Adrenal gland (tissue), 19 donors: ENCODE measurements at places on chromosomes 2 and 18.
A peak's percentile ranks its signal among the peaks of the same experiment; 100 is the strongest.

DNA sequence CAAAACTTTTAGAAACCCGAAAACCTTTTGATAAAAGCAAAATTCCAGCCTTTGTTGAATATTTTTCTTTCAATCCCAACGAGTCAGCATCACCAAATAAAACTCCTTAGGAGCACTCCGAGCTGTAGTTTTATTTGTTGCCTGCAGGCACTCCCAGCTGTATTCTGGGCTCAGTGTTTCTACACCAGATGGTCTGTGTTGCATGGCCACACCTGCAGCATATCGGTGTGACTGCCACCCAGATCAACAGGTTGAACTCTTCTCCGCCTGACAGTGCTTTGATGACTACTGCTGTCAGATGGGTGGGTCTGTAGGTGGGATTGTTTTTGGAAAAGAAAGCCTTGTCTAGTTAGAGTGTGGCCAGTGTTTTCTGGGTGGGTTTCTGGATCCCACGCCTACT is 32.7 kb downstream of the APCDD1 start:
- no peak for DNase-seq

DNA sequence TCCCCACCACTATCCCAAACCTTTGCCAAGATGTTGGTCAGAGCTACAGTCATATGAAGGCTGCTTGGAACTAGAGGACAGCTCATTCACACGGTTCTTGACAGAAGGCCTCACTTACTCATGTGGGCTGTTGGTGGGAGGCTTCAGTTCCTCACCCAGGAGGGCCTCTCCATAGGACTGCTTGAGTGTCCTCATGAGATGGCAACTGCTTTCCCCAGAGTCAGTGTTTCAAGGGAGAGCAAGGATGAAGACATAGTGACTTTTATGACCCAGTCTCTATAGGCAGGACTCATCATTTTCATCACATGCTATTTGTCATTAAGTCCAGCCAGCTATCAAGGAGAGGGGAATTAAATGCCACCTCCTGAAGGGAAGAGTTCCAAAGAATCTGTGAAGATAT is 33.4 kb upstream of the OLA1 start:
- DNase-seq, result no peak

GRCh38 chr2:215269397-215270117 is 42.3 kb upstream of the ATIC start:
- peak; percentile 76 for DNase-seq

DNA sequence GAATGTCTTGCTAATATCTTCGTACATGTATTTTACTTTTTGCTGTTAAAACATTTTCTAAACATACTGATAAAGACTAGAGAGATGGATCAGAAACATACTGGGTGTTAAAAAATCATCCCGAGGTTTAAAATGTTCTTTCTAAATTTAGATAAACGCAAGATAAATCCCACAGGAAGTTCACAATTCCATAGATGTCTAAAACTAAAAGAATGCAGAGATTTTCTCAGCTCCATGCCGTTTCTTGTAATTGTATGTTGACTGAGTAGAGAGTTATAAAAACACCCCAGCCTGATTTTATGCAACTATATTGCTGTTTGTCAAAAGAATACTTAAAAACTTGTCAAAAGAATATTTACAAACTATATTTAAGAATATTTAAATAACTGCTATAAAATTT is 455.7 kb downstream of the ARHGAP15 start:
- DNase-seq, result no peak

DNA sequence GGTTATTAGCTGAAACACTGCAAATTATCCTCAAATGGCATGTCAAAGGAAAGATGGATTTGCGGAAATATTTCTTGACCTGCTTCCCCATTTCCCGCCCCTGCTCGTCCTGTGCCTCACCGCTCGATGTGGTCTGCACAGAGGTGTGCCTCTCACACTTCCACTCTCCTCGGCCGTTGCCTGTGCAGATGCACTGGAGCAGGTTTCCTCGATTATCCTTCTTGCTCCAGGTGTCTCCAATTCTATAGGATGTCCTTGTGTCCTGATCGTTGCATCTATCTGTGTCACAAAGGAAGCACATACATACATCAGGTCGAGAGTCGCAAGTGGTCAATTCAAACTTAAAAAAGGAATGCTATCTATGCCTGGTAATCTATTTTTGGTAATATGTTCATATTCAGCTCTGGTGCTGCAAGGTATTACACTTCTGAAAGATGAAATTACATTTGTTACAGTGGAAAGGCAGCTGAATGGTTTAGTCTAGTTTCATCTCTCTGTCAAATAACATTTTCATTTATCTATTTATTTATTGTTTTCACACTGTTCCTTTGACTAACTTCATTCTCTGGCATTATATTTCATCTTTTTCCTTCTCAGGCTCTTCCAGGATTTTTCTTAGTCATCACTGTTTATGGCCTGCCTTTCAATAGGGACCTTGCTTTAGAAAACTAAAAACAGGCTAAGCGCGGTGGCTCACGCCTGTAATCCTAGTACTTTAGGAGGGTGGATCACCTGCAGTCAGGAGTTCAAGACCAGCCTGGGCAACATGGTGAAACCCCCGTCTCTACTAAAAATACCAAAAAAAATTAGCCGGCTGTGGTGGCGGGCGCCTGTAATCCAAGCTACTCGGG is 7.6 kb downstream of the FN1 start:
- no peak for DNase-seq

DNA sequence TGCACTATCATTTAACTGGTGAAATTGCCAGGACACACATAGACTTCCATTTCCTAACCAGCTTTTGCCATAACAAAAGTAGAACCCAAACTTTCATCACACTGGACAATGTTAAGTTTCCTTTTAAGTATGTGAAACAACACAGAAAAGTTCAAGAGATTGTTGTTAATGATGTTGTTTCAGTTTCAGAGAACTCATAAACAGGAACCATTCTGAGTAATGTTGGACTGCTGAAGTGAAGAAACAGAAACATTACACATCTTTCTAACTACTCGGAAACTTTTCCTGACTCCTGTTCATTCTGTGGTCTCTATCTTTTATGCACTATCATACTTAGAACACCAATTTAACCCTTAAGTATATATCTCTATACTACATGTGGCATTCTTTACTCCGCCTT is 179.2 kb downstream of the RIT2 start:
- DNase-seq, result no peak

DNA sequence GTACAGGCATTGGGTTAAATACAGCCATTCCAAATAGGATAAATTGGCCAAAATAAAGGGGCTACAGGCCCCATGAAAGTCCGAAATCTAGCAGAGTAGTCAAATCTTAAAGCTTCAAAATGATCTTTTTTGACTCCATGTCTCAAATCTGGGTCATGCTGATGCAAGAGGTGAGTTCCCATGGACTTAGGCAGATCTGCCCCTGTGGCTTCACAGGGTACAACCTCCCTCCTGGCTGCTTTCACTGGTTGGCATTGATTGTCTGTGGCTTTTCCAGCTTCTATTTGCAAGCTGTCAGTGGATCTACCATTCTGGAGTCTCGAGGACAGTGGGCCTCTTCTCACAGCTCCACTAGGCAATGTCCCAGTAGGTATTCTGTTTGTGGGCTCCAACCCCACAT is 56.1 kb downstream of the CCDC141 start:
- DNase-seq, result no peak

GRCh38 chr2:95296011-95296410 is 1.1 kb upstream of the KCNIP3 start:
- no peak for DNase-seq

DNA sequence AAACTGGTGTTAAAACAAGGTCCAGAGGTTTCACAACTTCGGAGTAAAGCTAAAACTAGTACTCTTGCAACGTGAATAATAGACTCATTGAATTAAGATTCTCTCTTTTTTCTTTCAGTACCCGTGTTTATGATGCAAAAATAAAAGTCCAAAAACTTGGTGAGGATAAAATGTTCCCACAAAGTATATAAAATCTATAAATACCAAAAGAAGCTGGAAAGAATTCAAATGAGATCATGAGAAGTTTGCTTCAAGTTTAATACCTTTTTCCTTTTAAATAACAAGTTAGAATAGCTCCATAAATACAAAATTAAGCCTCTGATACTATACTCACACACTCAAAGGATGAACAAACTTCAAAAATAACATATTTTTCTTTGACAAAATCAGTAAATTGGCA is 34.0 kb downstream of the METTL4 start:
- DNase-seq, result no peak

DNA sequence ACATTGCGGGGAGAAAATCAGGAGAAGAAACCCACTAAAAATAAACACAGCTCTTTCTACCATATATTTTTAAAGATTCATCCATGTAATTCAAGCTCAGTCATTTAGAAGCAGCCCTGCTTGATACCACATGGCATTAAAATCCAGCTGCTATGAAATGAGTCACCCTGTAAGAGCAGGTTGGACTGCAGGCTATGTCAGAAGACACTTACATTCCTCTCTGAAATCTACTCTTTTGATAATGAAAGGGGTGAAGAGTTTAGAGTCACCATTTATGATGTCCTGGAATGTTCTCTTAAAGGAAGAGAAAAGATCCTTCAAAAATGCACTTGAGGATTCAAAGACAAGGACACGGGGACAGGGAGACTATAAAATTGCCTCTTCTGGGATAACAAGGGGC is 100.6 kb upstream of the APCDD1 start:
- DNase-seq, result no peak

- no peak for DNase-seq
Measured at GRCh38 chr2:131093696-131094462, 619 bp upstream of the FAM168B start.

- DNase-seq, result no peak
Measured at GRCh38 chr18:68797871-68798270, at the start of gene CCDC102B. CCDC102B (plus strand) TSS chr18:68798080; CDS start chr18:68836764, 38,684 bp downstream.

GRCh38 chr2:133569286-133569830 is 1.1 kb upstream of the NCKAP5 start:
- no peak for DNase-seq

GRCh38 chr2:152297715-152298114 is 37.3 kb upstream of the FMNL2 start:
- DNase-seq, result no peak

DNA sequence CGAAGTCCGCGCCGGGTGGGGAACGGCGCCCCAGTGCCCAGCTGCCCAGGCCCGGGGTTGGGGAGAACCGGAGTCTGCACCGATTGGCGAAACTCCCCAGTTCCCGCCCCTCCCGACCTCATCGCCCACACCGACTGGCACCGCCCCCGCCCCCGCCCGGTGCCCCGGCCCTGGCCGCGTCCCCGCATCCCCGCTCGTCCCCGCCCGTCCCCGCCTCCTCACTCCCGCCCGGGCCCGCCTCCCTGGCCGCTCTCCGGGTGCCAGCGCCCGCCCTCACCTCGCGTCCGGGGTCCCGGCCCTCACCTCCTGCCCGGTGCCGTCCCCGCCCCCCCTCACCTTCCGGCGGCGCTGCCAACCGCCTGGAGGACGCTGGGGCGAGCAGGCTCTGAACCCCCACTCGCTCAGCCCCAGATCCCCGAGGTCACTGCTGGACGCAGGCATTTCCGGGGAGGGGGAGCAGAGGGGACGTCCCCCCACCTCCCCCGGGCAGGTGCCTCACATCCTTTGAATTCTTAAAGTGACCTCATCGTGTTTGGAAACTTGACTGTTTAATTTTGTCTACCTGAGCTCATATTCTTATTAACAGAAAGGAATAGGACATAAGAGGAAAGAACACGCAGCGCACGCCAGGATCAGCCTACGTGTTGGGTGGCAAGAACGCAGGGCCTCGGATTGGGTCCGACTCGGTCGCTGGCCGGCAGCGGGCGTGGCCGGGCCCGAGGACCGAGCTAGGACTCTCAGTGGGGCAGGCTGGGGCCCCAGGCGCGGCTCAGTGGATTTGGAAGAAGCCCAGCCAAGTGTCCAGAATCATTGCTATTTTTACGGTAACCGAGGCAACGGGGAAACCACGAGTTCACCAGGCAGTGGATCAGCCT is at the start of gene FAM110C:
Gene FAM110C (minus strand): TSS at position 35 of the 875 bp plus-strand sequence. CDS start 120 bp downstream, outside the sequence.
- peak; percentile 87 for DNase-seq

DNA sequence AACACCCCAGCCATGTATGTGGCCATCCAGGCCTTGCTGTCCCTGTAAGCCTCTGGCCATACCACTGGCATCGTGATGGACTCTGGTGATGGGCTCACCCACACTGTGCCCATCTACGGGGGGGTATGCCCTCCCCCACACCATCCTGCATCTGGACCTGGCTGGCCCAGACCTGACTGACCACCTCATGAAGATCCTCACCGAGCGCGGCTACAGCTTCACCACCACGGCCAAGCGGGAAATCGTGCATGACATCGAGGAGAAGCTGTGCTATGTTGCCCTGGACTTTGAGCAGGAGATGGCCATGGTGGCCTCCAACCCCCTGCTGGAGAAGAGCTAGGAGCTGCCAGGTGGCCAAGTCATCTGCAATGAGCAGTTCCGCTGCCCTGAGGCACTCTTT is 80.4 kb upstream of the ZCCHC2 start:
- no peak for DNase-seq
